Suprapubic skin (tissue), 4 donors: ENCODE measurements at places on chromosomes 3 and 15.

DNA sequence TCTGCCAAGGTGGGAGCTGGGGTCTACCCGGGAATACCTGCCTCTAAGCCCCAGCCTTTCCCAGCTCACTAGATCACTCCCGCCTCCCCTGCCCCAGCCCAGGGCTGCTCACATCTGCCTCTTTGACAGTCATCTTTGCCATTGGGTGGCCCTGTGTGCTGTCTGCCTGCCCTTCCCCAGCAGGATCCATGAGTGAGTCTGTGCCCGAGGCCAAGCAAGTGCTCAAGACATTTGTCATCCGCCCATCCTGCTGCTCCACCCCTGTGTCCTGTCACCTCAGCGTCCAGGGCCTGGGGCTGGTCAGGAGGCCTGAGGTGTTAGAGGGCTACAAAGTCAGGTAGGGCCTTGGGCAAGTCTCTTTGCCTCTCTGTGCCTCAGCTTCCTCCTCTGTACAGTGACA lies 89.4 kb downstream of the LSM3 start:
- no peak for DNase-seq

DNA sequence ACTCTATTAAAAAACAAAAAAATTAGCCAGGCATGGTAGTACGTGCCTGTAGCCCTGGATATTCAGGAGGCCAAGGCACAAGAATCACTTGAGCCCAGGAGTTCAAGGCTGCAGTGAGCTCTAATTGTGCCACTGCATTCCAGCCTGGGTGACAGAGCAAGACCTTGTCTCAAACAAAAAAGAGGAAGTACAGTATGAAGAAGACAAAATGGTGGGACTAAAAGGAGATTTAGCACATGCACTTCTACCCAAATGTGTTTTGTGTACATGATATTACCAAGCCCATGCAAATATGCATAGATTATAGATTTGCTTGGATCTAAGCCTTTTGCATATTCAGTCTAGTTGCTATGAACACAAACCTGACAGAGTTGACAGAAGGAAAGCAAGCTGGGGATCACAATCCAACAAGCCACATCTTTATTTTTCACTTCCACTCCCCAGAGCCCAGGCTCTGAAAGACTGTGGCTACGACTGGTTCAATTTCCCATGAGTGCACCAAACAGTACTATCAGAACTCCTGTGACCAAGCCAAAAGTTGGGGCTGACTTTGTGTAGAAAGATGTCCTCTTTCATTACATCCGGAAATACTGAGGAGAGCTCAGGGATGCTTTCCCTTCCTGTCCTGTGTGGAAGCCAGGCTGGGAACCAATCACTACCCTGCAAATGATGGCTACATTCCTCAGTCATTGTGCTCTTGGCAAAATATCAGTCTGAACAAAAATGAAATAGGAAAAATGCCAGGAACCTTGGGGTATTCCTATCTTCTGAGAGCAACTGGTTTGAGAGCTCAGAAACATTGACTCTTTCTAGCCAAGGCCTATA lies 49.4 kb downstream of the TGM4 start:
- DNase-seq, result no peak

DNA sequence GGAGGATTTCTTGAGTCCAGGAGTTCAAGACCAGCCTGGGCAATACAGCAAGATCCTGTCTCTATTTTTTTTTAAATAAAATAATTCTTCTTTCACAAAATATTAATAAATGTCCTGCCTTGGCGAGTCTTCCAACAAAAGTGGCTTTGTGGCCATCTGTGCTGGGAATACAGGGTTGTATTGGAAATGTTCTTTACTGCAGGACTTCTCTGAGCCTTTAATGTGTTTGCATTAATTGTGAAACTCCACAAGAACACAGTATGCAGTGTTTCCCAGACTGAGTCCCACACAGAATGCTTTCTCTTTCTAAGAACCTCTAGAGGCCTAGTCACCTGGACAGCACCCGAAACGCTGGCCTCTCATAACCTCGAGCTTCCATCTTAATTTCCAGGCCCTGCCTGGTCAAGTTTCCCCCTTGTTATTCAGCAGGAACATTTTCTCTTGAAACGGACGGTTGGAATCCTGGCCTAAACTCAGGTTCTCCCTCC lies 85.4 kb upstream of the ARRDC4 start:
- DNase-seq, result no peak

DNA sequence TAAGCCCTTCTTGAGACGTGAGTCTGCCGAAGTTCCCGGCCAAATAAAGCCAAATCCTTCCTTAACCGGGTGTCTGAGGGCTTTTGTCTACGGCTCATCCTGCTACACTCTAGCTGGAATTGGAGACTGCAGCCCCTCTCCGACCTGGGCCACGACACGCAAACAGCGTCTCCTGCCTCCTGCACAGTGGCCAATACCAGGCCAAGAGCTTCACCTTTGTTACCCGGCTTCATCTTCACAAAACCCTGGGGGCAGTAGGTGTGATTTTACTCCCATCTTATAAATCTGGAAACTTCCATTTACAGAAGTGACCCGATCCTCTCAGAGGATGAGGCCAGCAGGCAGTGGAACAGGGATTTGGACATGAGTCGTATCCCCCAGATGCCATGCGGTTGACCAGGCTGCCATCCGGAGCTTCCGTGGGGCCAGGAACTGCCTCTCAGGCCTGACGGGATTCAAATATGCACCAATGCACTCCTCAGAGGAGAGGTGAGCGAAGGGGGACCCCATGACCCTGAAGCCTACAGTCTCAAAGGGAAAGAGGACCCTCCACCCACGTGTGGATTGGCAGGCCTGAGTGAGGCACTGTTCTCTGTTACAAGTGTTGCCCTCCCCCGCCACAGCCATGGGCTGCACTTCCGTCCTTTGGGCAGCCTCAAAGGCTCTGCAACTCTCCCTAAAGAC lies 53.2 kb upstream of the KLF13 start:
- DNase-seq, result peak; percentile 67

DNA sequence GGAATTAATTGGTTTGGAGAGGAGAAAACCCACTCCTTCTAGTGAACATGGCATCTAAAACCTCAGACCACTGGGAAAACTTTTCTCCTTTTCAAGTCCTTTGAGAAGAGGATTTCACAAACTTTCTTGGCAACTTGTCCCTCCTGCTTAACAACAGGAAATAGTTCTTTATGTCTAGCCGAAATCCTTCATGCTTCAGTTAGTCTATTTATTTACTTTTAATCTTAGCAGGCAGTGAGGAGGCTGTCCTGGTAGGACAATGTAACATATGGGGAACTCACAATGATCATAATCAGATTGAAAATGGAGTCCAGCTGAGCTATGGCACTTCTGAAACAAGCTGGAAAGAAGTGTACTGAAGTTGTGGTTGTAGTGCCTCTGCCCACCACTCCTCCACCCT lies 50.6 kb downstream of the KY start:
- DNase-seq, result no peak

- DNase-seq, result no peak
Observed at GRCh38 chr15:68261241-68261640, 16.3 kb upstream of the FEM1B start.

DNA sequence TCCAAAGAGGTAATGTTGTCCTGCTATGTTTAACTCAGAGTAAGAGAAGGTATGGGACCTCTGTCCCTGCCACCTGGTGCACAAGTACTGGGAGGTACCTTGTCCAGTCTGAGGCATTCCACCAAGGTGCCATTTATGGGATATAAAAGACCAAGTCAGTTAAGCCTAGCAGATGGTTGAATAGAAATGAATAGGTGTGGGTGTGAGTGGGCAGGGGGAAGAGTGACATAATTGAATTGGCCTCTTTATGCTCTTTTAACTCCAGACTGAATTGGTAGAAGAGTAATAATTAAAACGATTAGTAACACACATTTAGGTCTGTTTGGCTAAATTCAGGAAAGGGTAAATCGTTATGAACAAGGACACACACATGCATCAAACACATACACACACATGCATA lies 562 bp downstream of the ADGRG7 start:
- DNase-seq, result no peak

DNA sequence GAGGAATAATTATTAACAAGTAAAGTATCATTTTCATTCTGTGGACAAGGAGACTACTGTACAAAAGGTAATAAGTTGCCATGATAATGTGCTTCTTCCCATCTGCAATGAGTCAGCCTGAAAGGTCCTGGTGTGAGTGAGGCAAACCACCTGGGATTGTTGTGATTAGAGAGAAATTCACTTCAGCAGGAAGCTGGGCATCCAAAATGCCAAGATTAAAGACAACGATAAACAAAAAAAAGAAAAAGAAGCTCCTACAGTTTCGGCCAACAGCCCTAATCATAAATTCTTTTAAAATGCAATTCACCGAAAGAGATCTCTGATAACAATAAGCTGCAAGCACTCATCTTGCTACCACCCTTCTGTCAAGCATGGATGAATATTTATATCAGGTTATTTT lies 507.8 kb downstream of the TUSC7 start:
- DNase-seq, result no peak

GRCh38 chr3:72009851-72010443 lies 225.0 kb upstream of the PROK2 start:
- DNase-seq, result no peak

DNA sequence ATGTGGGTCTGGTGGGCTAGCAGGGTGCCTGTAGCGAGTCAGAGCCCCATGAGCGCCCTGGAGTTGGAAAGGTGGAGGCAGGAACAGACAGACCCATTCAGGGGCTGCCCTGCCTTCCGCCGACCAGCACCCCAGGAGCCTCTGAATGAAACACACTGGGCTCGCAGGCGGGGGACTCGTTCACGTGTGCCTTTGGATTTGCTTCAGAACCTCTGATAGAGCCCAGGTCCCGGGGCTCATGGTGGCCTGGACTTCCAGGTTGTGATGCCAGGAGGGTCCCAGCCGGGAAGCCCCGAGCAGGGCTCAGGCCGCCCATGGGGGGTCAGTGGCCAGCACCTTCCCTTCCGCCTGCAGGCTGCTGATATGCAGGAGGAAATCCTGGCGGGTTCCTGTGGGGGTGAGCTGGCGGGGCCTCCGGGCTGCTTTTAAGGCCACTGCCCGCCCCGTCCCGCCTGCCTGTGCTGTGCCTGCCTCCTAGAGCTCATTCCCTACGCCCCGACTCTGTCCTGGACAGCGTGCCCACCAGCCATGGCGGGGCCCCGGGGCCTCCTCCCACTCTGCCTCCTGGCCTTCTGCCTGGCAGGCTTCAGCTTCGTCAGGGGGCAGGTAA lies at the start of gene STAB1:
Gene STAB1, plus strand, starts transcription at position 453 of the 610 bp plus-strand sequence. Its CDS starts 76 bp downstream, at position 529.
- DNase-seq, result no peak

GRCh38 chr3:45964139-45964538 lies 20.9 kb downstream of the CXCR6 start:
- no peak for DNase-seq

DNA sequence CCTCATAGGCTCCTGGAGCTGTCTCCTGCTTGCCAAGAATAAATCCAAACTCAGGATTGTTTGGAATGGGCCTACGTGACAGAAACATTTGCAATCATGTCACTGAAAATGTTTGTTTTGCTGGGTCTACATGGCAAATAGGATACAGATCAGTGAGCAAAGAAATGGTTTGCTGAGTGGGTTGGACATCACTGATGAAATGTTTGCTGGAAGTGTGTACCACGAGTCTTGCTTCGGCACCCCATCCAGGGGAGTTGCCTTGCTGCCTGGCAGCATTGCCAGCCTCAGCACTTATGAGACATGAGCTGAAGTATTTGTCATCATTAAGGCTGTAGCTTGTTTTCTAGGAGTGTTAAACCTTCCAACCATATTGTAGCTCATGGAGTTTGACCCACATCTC lies 213.3 kb upstream of the CFAP20DC start:
- DNase-seq, result no peak

DNA sequence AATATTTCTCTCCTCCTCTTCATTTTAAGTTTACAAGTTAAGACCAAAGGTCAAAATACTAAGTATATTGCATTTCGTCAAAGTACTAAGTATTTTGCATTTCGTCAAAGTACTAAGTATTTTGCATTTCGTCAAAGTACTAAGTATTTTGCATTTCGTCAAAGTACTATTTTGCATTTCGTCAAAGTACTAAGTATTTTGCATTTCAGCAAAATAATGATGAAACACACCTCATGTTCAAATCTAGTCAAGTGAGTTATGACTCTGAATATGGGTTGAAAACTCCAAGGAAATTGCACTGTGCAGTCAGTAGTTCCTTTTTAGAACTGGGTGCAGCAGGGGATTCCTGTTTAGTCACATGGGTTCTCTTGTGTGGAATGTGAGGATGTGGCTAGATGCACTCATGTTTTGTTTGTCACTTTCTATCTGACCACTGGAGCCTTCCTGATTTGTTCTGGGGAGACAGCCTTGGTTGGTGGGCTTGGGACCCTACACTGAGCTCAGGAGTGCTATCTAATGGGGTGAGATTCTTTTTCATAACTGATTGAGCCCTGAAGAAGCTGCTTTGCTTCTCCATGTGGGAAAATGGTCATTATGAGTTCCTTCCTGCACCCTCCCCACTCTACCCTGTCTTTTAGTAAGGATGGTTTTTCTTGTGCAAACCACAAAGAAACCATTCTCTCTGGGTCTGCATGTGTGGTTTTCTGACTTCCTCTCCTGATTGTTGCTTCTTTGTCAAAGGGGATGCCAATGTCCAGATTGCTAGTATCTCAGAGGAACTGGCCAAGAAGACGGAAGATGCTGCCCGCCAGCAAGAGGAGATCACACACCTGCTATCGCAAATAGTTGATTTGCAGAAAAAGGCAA lies 73.4 kb downstream of the CCK start:
- DNase-seq, result no peak

DNA sequence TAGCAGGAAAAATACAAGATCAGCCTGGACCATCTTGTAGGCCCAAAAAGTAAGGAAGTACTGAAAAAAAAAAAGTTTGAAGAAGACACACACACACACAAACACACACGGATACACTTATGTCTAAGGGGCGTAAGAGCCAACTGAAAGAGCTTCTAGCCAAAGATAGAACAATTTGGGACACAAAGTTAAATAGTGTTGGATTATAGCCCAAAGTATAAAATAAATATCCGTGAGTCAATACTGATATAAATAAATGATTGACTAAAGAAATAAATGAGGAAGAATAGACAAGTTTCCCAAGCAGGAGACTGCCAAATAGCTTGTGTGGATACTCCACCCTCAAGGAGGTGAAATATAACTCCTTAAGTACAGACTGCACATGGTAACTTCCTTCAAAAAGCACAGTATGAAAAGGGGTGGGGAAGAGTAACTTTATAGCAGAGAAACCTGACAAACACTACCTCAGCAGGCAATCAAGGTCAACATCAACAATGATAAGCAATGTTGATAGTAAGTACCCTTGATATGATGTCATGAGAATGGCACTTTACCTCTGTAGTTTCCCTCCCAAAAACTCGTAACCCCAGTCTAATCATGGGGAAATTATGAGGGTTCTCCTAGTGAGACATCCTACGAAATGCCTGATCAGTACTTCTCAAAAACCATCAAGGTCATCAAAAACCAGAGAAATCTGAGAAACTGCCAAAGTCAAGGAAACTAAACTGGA lies 187.3 kb upstream of the ATP11B start:
- DNase-seq, result no peak
